Fibroblast of skin of left biceps (primary cell): ENCODE measurements at places on chromosomes 12 and 14.

DNA sequence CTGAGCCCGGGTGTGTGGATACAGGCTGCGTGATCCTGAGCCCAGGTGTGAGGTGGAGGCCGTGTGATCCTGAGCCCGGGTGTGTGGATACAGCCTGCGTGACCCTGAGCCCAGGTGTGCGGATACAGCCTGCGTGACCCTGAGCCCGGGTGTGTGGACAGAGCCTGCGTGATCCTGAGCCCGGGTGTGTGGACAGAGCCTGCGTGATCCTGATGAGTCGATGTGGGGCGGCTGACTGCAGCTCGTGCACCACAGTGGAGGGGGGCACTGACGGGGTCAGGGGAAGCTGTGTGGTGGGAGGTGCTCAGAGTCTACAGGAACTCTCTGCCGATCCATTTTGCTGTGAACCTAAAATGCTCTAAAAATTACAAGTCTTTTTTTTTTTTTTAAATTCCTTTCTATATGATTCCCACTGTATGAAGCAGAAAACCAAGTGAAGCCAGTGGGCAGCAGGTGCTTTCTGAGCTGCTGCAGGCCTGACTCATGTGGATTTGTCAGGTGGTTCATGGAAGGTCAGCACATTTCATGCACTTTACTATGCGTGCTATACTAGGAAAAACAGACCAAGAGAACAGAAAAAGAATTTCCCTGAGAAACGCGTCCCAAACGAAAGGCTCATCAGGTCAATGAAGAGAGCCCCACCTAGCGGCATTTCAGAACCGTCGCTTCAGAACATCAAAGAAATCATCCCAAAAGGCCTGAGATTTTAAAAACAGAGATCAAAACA is 19.3 kb downstream of the BRF1 start:
- peak; percentile 17 for DNase-seq

DNA sequence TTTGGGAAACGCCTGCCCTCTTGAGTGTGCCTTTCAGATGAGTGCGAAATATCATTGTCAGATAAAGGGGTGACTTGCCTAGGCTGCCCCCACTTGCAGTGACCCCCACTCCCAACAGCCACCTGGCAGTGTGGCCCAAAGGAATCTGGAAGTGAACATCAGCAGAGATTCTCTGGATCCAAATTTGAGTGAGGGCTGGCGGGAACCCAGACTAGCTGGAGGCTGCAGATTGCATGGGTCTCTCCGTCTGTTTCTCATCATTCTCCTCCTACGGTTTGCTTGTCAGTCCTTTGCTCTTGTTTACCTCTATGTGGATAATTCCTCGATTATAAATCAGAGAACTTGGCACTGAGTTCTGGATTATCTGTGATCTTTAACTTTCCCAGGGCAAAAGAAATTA is 280.8 kb downstream of the ZFP36L1 start:
- DNase-seq: peak; percentile 70

- DNase-seq: no peak
These were observed 1.2 kb upstream of the SIVA1 start for GRCh38 chr14:104751539-104752422.

- DNase-seq: no peak
These were observed 62.4 kb upstream of the PSMC1 start for GRCh38 chr14:90193925-90194324.

- no peak for DNase-seq
These were observed 18.0 kb downstream of the BICD1 start for GRCh38 chr12:32124637-32125036.

DNA sequence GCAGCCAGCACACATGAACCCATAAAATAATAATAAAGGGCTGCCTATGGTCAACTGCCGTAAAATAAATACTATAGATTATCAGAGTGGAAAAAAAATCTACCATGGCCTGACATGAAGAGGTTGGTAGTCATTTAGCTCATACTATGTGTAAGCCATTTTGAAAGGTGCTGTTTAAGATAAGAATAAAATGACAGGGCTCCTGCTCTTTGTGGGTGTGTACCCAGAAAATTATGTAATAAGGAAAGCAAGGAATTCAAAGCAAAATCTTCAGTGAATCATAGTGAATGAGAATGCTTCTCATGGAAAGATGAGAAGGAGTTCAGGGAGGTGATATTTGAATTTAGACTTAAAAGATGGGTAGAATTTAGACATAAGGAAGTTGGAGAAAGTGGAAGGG is 42.9 kb upstream of the PPM1H start:
- DNase-seq: no peak

DNA sequence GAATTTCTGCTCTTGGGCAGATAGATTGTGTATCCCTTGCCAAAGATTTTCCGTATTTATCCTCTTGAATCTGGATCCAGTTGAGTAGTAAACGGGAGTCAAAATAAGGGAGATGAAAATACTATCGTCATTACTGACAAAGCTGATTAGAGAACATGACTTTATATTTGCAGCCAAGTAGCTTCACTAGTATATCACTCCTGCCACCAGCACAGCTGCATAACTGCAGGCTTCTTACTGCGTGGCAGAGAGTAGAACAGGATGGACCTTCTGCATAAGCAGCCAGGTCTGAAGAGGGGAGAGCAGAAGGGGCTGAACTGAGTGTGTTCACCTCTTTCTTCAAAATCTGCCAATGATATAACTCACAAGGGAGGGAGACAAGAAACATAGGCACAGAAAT is 283.7 kb downstream of the FBXL14 start:
- no peak for DNase-seq

GRCh38 chr12:90428465-90428864 is 526.5 kb downstream of the CCER1 start:
- DNase-seq: no peak

GRCh38 chr14:101019541-101019940 is 116.0 kb upstream of the RTL1 start:
- DNase-seq: no peak

- no peak for DNase-seq
These were observed 32.0 kb downstream of the PEX5 start for GRCh38 chr12:7221486-7221885.

DNA sequence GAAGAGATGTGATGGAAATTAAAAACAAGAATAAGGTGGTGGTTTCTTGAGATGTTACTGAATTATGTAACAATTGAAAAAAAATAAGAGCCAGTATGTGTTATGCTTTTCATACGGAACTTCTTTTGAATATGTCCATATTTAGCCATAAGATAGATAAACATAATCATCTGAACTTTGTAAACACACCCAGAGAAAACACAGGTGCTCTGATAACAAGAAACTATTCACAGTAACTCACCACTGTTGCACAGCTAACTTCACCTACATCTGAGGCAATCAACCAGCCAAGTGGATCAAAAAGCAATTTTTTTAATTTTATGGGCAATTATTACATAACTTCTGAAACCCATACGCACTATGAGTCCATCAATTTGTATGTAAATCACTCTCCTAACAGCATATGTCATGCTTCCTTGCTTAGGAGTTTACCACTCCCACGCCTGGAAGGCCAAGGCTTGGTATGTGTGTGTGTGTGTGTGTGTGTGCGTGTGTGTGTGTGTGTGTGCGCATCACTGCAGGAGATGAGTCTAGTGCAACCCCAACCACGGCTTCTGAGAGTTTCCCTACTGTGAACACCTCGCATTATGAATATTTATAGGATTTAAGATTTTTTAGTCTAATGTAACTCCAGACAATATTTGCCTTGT is 443.4 kb downstream of the BCAT1 start:
- DNase-seq: no peak

GRCh38 chr12:30692470-30692869 is 3.2 kb downstream of the IPO8 start:
- no peak for DNase-seq

DNA sequence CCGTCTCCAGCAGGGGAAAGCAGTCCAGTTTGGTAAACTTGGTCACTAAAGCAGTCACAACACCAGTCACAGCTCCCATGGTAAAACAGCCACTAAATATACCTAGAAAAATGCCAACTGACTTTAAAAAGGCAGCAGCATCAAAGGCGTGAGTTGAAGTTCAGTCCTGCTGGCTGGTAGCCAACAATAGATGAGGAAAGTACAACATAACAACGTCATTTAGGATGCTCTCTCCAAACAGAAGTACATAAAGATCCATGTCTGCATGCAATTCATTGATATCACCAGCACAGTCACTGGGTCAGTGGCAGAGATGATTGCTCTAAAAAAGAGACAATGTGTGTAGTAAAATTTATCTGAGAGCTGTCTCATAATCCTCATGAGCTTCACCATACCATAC is 59.3 kb upstream of the TMPO start:
- DNase-seq: no peak

DNA sequence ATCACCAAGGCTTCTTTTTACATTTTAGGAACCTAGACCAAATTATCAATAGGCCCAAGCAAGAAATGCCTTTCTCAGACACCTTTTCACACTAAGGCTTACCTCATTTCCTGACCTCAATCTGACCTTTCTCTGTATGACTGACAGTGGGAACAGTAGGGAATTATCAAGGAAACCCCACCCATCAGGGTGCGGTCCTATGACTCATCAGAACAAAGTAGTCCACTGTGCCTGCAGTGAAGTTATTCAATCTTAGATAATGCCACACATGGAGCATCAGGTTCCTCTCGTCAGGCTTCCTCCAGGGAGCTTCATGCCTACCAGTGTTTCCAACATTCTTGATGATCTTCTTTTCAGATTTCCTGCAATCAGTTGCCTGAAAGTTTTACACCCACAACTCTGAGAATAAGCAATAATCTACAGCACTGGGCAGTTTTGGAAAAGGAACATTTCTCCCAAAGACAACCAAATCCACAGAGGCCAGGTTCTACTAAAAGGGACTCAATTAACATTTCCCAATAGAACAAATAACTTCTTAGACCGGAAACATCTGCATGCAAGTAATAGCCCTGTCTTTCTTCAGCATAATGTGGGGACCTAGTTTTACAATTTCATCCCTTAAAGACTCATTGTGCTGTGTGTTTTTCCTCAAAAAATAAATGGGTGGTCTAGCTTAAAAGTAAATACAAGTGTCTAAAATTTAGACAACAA is 35.9 kb upstream of the TMTC2 start:
- no peak for DNase-seq

- DNase-seq: no peak
These were observed 55.1 kb downstream of the TTC6 start for GRCh38 chr14:37650356-37651037.

DNA sequence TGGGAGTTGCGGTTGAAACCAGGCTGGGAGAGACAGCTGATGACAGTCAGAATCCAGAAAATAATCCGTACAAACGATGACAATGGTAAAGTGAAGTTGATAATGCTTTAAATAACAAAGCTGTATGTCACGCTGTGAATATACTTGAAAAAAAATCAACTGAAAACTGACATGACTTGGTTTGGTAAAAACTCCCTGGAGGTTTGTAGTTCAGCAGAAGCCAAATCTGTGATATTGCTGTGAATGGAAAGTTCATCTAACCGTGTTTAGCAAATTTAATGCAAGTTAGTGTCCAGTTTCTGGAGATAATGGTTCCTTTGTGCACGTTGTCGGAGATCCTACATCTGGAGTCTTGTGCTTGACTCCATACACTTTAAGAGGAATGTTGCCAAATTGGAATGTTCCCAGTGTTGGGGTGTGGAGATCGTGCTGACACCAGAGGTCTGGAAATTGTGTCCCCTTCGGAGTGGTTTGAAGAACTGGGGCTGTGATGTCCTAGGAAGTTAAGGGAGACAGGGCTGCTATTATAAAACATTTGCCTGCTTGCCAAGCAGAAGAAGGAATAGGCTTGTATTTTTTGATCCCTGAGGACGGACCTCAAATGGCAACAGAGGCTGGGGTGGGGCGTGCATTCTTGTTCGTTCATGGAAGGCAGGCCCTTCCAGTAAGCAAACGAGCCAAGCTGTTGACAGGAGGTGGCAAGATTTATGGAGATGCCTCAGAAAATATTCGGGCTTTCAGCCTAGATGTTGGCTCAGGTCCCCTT is 30.6 kb downstream of the PPFIBP1 start:
- peak; percentile 41 for DNase-seq

GRCh38 chr14:36856095-36856878 is 194.6 kb downstream of the PAX9 start:
- DNase-seq: no peak

- no peak for DNase-seq
These were observed 146.1 kb downstream of the CHST11 start for GRCh38 chr12:104602896-104603295.

GRCh38 chr12:40618636-40619035 is 73.6 kb upstream of the CNTN1 start:
- DNase-seq: no peak

GRCh38 chr12:54991991-54992375 is 7.4 kb upstream of the TESPA1 start:
- DNase-seq: no peak

GRCh38 chr14:38517426-38517825 is 261.5 kb upstream of the CLEC14A start:
- no peak for DNase-seq

GRCh38 chr14:103897075-103897947 is 30.9 kb upstream of the TDRD9 start:
- no peak for DNase-seq

- no peak for DNase-seq
These were observed 1788.7 kb upstream of the FLRT2 start for GRCh38 chr14:83741269-83741668.

DNA sequence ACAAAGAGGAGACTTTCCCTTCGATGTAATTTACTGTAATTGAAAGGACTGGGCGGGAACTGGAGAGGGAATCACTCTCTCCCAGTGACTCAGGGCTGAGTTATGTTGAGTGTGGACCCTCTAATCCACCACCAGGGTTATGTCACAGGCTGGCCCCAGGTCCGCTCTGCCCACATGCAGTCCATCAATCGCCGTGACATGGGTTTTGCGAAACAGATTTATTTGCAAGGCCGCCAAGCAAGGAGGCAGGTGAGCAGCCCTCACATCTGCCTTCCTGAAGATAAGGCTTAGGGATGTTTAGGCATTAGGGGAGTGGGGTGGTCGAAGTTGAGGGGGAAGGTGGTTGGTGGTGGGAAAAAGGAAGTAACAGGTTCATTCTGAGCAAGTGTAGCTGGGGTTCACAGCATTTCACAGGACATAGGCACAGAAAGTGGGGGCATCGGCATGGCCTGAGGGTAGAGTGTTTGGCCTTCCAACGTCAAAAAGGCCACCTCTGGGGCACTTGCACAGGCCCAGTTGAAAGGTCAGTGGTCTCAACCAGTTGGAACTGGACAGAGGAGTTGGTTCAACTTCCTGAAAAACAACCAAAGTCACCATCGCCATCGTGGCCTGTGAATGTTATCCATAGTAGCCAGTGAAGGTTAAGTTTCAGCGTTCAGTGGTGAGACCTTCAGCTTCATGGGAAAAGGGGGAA is 66.9 kb downstream of the DNAH10 start:
- no peak for DNase-seq

GRCh38 chr14:93045211-93045674 is 70.5 kb downstream of the ITPK1 start:
- no peak for DNase-seq

DNA sequence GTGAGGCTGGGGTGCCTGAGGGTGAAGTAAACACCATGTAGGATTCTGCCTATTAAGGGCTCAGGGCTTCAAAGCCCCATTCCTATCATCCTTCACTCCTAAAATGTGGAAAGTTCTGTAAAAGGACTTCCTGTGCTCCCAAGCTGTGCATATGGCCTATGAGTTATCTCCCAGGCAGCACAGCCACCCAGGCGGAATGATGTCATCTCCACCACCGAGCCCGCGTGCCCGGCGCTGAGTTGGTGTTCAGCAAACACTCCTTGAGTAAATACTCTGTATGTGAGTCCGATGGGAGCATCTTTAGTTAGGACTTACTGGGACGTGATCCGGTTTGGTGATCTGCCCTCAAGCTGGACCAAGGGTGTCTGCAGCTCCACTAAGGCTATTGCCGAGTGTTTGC is 437.3 kb downstream of the MED13L start:
- no peak for DNase-seq
